ENCODE measurements at places on chromosomes 7 and 10.

DNA sequence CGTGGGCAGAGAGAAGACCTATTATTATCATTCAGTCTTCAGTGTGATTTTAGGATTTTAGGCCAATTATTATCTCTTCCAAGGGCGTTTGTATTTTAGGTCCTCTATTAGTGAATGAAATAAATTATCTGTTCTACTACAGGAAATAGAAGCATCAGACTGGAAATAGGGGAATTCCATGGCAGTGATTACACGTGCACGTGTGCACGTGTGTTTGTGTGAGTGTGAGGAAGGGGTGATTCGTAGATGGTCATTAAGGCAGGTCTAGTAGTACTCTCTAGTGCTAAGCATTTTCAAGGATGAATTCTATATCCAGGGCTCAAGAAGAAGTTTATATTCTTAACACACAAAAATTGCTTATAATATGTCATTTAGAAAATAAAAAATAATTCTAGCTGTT is 623.2 kb downstream of the GATA3 start:
- DNase-seq: no peak

GRCh38 chr10:131115321-131115720 is 196.2 kb downstream of the TCERG1L start:
- no peak for DNase-seq

GRCh38 chr10:92756201-92757065 is 66.7 kb downstream of the HHEX start:
- DNase-seq: no peak

GRCh38 chr10:103564776-103565520 is 71.4 kb downstream of the NEURL1 start:
- no peak for DNase-seq

GRCh38 chr7:2759736-2760097 is 71.7 kb downstream of the AMZ1 start:
- DNase-seq: no peak

DNA sequence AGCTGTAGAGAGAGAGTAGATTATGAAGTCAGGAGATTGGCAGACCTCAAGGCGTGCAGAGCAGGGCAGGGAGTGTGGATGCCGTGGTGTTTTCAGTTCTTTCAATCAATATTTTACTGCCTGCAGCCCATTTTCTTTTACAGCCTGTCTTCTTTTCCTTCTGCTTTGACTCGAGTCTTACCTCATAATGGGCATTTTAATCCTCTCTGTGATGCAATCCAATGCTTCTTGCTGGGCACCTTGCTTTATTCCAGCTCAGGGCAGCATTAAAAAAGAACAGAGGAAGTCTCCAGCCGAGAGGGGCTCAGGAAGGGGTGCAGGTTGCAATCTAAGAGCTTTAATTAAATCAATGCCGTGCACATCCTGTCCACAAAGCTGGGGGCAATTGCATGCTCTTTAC is 839.0 kb downstream of the LRMDA start:
- DNase-seq: no peak

DNA sequence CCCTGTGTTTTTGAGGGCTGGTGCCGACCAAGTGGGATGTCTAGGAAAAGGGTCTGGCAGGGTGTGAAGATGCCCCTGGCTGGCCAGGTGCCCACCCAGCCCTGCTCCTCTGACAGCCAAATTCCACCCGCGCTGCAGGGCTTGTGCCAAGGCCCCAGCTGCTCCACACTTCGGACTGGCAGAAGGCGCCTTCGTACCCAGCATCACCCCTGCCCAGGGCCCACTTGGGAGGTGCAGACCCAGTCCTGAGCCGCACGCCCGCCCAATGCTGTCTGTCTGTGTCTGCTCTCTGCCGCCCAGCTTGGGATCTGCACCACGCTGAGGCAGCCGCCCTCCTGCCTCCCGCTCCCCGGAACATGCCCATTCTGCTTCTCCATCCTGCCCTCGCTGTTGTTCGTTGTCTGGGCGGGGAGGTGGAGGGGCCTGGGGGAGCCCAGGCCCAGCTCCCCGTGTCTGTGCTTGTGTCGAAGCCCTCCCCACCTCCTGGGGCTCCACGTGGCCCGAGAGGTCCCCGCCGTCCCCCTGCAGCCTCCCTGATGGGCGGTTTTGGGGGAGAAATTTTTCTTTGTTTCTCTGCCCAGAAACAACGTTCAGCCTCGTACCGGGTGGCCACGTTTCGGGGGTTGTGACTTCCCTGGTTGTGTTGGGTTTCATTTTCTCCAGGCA is 36.9 kb upstream of the PPIF start:
- no peak for DNase-seq

DNA sequence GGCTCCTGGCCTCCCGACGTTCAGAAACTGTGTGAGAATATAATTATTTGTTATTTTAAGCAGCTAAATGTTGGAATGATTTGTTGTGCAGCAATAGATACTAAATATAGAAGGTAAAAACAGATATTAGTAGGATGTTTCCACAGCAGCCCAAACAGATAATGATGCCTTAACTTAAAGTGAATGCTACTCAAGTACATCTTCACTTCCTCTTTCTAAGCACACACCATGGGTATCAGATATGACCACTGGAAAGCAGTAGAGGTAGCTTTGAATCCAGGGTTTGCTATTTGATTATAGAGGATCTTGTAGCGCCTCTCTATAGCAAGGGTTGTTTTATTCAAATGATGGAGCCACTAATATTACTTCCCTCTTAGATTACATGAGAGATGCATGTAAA is 38.2 kb upstream of the BET1 start:
- no peak for DNase-seq

- no peak for DNase-seq
Measured at GRCh38 chr7:85974176-85974575, 669.5 kb upstream of the GRM3 start.

- DNase-seq: no peak
Measured at GRCh38 chr10:59910867-59911266, 4.5 kb upstream of the CCDC6 start.

- no peak for DNase-seq
Measured at GRCh38 chr7:127598318-127598717, 4.8 kb downstream of the FSCN3 start.

DNA sequence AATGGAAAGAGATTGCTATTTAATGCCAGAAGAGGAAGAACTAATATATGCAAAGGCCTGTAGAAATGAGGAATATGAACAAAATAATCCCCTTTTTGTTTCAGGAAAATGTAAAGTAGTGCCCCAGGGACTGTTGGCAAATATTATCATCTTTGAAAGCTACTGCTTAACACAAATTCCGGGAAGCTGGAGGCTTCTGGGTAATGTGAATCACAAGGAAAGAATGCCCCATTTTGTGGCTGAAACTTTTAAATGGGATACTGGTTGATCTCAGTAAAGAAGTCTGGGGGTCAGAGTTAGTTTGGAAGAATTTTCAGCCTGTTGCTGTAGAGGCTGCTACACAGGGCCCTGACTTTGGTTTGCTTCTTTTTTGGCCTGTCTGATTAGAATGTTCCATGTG is 141.0 kb downstream of the PTEN start:
- DNase-seq: no peak

GRCh38 chr10:6877722-6878392 is 297.8 kb upstream of the PRKCQ start:
- no peak for DNase-seq

DNA sequence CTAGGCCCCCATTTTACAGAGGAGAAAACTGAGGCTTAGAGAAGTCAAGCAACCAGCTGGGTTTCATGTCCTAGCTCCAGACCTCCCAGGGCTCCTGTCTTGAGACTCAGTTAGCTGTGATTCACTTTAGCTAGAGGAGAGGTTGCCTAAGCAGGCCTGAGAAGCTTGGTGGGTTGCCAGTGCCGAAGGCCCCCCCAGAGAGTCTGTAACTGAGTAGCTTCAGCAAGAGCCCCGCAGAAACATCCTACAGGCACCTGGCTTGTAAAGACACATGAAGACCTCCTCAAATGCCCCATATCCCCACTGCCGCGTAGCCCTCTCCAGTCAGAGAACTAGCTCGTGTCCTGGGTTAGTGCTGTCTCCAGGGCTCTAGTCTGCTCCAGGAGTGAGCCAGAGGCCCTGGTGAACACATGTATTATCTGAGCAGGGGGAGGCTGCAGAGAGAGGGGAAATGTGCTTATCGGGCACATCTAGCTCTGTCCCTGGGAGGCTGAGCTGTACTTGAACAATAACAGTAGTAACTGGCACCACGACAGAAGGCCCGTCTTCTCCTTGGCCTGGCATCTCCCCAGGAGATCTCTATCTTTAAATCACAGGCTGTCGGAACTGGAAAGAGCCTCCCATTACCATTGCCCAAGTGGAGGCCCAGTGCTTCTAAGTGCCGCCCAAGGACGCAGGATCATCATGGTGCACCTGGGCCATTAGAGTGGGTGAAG is 28.9 kb downstream of the UNC5B start:
- DNase-seq: no peak

DNA sequence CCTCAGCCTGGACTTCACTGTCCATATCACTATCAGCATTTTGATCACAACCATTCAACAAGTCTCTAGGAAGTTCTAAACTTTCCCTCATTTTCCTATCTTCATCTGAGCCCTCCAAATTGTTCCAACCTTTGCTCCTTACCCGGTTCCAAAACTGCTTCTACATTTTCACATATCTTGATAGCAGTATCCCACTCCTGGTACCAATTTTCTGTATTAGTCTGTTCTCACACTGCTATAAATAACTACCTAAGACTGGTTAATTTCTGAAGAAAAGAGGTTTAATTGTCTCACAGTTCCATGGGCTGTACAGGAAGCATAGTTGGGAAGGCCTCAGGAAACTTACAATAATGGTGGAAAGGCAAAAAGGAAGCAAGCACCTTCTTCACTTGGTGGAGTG is 11.9 kb downstream of the THAP5 start:
- no peak for DNase-seq

- no peak for DNase-seq
Measured at GRCh38 chr7:37107047-37107750, 341.5 kb downstream of the ELMO1 start.

GRCh38 chr10:34539533-34540315 is 275.4 kb downstream of the PARD3 start:
- DNase-seq: no peak

GRCh38 chr10:62815381-62816075 is 638 bp downstream of the EGR2 start:
- DNase-seq: no peak

DNA sequence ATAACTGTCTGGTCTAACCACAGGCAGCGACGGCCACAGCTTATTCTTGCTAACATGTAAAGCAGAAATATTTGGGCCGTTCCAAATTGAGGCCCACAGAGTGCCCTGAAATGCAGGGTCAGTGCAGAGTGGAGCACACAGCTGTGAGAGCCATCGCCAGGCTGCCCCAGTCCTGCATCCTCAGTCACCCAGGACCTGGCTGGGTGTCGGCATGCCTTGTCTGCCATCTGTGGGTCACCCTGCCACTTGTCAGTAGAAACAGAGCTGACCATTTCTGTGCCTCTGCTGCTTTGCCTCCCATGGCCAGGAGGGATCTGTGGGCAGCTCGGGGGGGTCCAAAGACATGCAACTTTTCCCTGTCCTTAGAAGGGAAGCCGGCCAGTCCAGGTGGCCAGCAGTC is 57.3 kb upstream of the BTBD16 start:
- DNase-seq: no peak

- DNase-seq: no peak
Measured at GRCh38 chr10:115091161-115091560, 2.0 kb upstream of the ATRNL1 start.

GRCh38 chr10:128664729-128665128 is 538.5 kb upstream of the MKI67 start:
- no peak for DNase-seq

- DNase-seq: no peak
Measured at GRCh38 chr10:92914478-92915325, 66.4 kb downstream of the EXOC6 start.

DNA sequence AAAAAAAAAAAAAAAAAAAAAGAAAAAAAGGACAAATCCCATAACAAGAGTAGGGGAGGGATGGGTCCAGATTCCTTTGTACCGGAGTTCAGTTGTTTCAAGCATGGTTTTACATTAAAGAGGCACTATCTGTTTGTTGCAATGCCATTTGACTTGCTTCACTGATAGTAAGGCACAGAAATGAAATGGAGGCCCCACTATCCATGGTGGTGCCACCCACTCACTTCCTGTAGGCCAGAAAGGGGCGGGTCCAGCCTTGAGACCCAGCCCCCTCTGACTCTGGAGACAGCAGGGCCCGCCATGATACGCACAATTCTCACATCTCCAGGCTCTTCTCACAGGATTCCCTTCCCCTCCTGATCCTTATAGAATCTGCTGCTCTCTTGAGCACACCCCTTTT is 100.0 kb downstream of the CLEC2L start:
- no peak for DNase-seq

- no peak for DNase-seq
Measured at GRCh38 chr7:27191833-27192545, 7.0 kb upstream of the HOXA11 start.

GRCh38 chr7:26608402-26608801 is 256.0 kb downstream of the SKAP2 start:
- DNase-seq: no peak

GRCh38 chr10:82910301-82910700 is 1035.3 kb downstream of the NRG3 start:
- no peak for DNase-seq

GRCh38 chr10:20892796-20893195 is 4.3 kb downstream of the NEBL start:
- DNase-seq: no peak

- no peak for DNase-seq
Measured at GRCh38 chr10:131532291-131532690, 220.8 kb upstream of the TCERG1L start.

DNA sequence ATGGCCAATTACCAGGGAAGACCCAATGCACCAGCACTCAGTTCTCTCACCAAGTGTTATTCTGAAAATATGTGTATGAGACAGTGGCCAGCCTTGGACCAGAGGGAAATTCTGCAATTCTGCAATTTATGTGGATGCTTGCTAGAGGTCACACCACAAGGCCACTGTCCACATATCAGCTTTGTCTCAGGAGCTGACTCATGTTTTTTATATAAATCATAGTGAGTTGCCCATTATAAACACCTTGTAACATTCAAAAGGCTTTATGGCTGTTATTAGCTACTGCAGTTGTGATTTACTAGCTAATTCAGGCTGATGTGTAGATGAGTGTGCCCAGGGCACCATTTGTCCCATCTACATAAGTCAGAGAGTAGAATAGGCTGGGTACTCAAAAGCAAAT is 649.0 kb downstream of the LRMDA start:
- no peak for DNase-seq

DNA sequence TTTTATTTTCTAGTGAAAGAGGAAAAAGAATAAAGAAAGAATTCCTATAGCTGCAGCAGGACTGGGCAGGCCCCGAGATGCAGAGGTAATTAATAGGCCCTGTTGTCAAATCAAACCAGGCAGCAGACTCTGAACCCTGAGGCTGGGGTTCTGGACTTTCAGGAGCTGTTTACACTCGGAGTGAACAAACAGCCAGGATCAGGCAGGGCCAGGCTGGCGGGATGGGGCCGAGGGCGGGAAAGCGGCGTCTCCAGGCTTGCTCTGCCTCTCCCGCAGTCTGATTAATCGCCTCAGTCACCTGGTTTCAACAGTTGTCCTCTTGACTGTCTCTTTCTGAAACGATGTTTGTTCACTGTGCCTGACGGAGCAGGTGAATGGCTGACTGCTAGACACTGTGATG is 675.4 kb upstream of the FOXK1 start:
- DNase-seq: no peak

GRCh38 chr7:38492010-38492409 is 139.2 kb downstream of the AMPH start:
- no peak for DNase-seq

Data from activated T-helper 1 cell treated with Interleukin-2 at 50 U/mL for 16 hours (primary cell).